ENCODE measurements at places on chromosomes 4 and X. TPM values are rescaled to one million over a fixed set of nuclear protein-coding genes. Genes with fewer than 3 reads are reported as not detected.

IBSP gene
- total RNA-seq = not detected

ZNF674 gene
- 7.2 TPM for total RNA-seq

FRMPD4 gene
- total RNA-seq = not detected

PFKFB1 gene
- 0.36 TPM for total RNA-seq

GPRIN3 gene
- 0.03 TPM for total RNA-seq

PDZD4 gene
- 37.2 TPM for total RNA-seq

STPG2 gene
- total RNA-seq = not detected

CTAG1A gene
- not detected for total RNA-seq

IGSF1 gene
- total RNA-seq = 0.08 TPM

CTAG2 gene
- not detected for total RNA-seq

GSPT2 gene
- 15.7 TPM for total RNA-seq

PNMA3 gene
- total RNA-seq = 0.41 TPM

LUZP4 gene
- not detected for total RNA-seq

DUX4 gene
- not detected for total RNA-seq

HERC3 gene
- total RNA-seq = 1.1 TPM

MAOA gene
- 0.23 TPM for total RNA-seq

SMIM14 gene
- total RNA-seq = 48.2 TPM

CENPVL2 gene
- total RNA-seq = not detected

ADAM29 gene
- not detected for total RNA-seq

SLC26A1 gene
- 1.8 TPM for total RNA-seq

ZNF185 gene
- 5.4 TPM for total RNA-seq

RIPPLY1 gene
- not detected for total RNA-seq

KLHL5 gene
- 128 TPM for total RNA-seq

PCDH10 gene
- total RNA-seq = not detected

IQCM gene
- not detected for total RNA-seq

NCAPG gene
- 31.0 TPM for total RNA-seq

CLDN22 gene
- total RNA-seq = not detected

WNK3 gene
- total RNA-seq = not detected

TCEAL4 gene
- 84.1 TPM for total RNA-seq

GAGE13 gene
- total RNA-seq = not detected

PNMA6F gene
- not detected for total RNA-seq

CWH43 gene
- not detected for total RNA-seq

RHOXF2 gene
- total RNA-seq = not detected

SETD7 gene
- 24.8 TPM for total RNA-seq

BGN gene
- 2.9 TPM for total RNA-seq

EGFL6 gene
- total RNA-seq = not detected

XAGE2 gene
- not detected for total RNA-seq

Data from Panc1 (cell line).